ENCODE measurements at places on chromosomes 6 and 20.
A peak's percentile ranks its signal among the peaks of the same experiment; 100 is the strongest.

- no peak for DNase-seq
Observed at GRCh38 chr6:35811699-35811995, 6.5 kb downstream of the LHFPL5 start.

DNA sequence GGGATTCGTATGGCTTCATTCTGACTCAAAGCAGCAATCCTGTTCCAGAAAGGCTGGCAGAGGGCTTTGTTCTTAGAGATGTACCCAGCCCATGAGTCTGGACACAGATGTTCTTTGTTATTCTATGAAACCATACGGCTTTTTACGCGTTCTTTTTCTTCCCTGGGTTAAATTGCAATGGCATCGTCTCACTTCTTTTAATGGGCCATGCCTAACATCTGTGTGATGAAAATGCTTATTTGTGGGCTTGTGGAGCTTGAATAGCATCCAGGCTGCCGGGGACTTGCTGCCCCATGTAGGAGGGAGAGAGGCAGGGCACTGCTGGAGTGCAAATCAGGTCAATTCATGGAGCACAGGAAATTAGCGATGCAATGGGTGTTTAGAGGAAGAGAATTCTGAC, 19.4 kb downstream of the FAM50B start:
- no peak for DNase-seq

DNA sequence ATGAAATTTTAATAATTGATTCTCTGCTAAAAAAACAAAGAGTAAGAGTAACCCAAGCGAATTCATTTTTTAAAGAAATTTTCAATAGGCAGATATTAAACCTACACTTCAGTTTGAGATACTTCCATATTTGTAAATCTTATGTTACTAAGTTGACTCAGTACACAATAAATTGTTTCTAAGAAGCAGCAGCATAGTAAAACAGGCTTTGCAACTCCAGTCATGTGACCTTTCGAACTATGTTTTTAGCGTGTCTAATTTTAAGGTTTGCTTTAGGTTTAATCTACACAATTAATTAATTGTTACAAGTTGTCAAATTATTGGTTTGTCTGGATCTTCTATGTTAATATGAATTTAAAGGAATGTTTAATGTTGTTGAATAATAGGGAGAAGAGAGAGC, 708.9 kb upstream of the CITED2 start:
- DNase-seq: no peak

- DNase-seq: no peak
Observed at GRCh38 chr6:138523347-138524210, 24.3 kb upstream of the NHSL1 start.

GRCh38 chr20:43849496-43850186, 65.0 kb upstream of the TOX2 start:
- DNase-seq: peak; percentile 88

DNA sequence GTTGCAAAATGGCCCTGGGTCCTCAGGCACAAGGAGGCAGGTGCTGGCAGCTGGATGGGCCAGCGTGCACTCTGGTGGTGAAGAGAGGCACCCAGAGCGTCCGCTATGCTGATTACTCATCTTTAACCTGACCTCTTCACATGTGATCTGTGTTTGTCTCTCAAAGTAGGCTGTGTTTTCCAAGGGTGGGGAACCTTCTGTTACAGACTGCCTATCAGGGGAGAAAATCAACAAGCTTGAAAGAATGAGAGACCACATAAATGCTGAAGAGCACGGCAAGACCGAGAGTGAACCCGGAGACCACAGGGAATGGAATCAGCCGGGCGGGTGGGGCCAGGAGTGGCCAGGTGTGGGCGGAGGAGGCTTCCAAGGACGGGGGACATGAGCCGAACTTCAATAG, 16.2 kb downstream of the BNIP5 start:
- DNase-seq: peak; percentile 15

- no peak for DNase-seq
Observed at GRCh38 chr6:75065523-75065922, 140.3 kb downstream of the COL12A1 start.

- no peak for DNase-seq
Observed at GRCh38 chr6:44851176-44851575, 463.7 kb downstream of the CDC5L start.

GRCh38 chr6:6246544-6246943, 73.9 kb downstream of the F13A1 start:
- DNase-seq: no peak

DNA sequence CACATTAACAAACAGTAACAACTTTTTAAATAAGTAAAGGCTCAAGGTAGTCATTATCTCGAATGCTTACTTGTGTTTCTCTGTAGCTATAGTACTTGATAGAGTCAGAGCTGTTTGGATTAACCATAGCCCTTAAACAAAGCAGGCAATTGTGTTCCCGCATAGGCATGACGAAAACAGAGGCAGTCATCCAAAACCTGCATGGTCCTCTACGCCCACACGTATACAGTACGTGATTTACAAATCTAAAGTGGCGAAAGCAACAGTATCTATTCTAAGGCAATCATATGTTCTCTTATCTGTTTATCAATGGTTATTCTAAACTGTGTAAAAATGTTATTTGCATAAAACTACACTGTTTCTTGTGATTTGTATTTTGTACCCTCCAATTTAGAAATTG, 31.8 kb downstream of the HFE start:
- no peak for DNase-seq

DNA sequence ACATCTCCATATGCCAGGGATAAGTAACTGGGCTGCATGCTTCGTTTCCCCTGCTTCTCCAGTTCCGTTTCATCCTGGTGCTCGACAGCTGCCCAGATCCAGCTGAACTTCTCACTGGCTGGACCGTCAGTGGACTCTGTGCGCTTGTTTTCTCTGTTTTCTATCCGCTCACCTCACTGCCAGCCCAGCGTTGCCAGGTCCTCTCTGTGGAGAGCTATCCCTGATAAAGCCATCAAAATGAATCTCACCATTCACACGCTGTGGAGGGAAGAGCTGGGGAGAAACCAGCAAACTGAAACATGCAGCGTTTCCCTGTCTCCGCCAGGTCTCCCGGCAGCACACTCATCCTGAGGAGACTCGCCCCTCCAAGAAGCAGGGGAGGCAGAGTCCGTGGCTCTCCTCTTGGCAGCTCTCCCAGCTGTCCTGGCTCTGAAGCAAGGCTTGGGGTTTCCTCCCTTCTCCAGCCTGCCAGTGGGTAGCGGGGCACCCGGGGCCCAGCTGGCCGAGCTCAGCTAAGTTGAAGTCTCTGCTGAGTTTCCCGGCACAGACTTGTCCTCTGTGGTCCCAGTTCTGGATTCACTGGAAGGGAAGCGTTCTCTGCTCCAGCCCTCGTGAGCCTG, 160.9 kb downstream of the DTNBP1 start:
- DNase-seq: peak; percentile 23

- DNase-seq: no peak
Observed at GRCh38 chr20:22499515-22500166, 84.7 kb downstream of the FOXA2 start.

GRCh38 chr6:109036574-109037294, 57.9 kb downstream of the SESN1 start:
- no peak for DNase-seq

GRCh38 chr6:112477125-112477524, 130.0 kb downstream of the RFPL4B start:
- DNase-seq: no peak

Measured in HTR-8/SVneo (cell line).